ENCODE measurements at places on chromosomes 16 and 17. TPM values are rescaled to one million over a fixed set of nuclear protein-coding genes. Genes with fewer than 3 reads are reported as not detected.

The CDH1 gene
- 127 TPM for total RNA-seq

The METTL9 gene
- total RNA-seq = 74.1 TPM

The GRB7 gene
- 34.5 TPM for total RNA-seq

The IRX3 gene
- total RNA-seq = 108 TPM

The CBFA2T3 gene
- 14.3 TPM for total RNA-seq

The RUNDC3A gene
- total RNA-seq = 0.38 TPM

The EVI2A gene
- 45.2 TPM for total RNA-seq

The PCGF2 gene
- 53.5 TPM for total RNA-seq

The CD300H gene
- total RNA-seq = 0.92 TPM

The KRT40 gene
- 0.27 TPM for total RNA-seq

The KRTAP3-2 gene
- total RNA-seq = not detected

The ASGR1 gene
- 5.1 TPM for total RNA-seq

The CHD9NB gene
- total RNA-seq = 12.4 TPM

The CD300LF gene
- 66.2 TPM for total RNA-seq

The RHBDL1 gene
- 2.0 TPM for total RNA-seq

The EFCAB5 gene
- 1.8 TPM for total RNA-seq

The TPSG1 gene
- total RNA-seq = 2.9 TPM

The CHTF18 gene
- 11.3 TPM for total RNA-seq

The OVCA2 gene
- total RNA-seq = 20.3 TPM

The CD300A gene
- 27.8 TPM for total RNA-seq

Data from lower lobe of right lung (tissue), 2 donors.